ENCODE measurements at places on chromosomes 11 and 22.

DNA sequence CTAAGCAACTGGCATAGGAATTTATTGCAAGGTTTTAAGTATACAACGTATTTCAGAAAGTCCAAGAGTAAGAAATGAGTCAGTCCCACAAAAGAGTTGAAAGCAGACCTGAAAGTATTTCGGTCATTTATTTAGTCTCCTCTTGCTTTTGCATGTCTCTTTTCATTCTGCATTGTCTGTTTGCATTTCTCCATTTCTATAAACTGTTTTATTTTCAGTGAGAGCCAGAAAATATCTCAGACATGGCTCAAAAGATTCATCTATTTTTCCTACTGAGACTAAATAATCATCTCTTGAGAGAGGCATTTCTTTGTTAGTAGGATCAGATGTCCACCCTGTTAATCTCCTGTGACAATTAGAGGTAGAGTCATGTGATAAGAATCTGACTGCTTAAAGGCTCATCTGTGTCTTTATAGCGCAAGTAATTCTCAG is 219.1 kb upstream of the CCDC179 start:
- no peak for DNase-seq

DNA sequence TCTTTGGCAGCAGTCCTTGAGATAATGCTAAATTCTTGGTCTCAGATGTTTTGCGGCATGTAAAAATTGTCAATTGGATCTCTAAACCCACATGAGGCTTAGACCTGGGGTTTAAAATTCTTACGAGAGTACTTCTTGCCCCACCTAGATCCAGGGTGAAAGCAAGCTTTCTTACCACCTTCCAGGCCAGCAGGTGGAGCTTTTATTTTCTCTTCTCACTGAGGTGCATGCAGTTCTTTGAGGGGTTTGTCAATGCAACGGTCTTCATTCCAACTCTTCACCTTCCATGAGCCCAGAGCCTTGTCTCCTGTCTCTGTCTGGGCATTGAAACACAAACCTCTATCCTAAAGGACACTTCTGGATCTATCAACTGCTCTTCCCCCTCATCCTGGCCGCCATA is 154.1 kb downstream of the MYO18B start:
- no peak for DNase-seq

DNA sequence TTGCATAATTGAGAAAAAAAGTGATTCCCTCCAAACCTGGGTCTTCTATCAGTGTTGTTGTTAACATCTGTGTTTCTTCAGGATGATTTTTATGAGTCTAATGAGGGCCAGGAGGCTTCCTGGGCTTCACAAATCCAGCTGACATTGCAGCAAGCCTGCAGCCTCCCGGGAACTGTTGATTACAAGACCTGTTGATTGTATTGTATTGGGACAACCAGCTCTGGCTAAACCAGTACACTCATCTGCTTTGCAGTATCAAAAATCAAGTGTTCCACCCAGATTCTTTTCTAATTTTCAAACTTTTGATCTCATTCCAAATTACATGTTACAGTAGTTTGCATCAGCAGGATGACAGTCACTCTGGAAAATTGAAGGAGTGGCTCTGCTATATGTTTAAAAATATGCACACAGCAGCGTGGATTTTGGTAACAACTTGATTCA is 16.1 kb upstream of the PRSS23 start:
- no peak for DNase-seq

GRCh38 chr11:67357831-67358670 is 4.7 kb upstream of the POLD4 start:
- DNase-seq, result peak; percentile 4

- DNase-seq, result peak; percentile 75
These were observed at the start of gene CSNK1E for GRCh38 chr22:38317122-38317994. TSS of gene CSNK1E (minus strand) at chr22:38317433. CDS start at chr22:38314157, 3,276 bp downstream.
